Activated naive CD4-positive, alpha-beta T cell treated with Interleukin-2 at 50 U/mL for 16 hours (primary cell): ENCODE measurements at places on chromosomes 6 and 20.

GRCh38 chr6:166570929-166571713 lies 15.4 kb downstream of the RAMACL start:
- DNase-seq: no peak

- DNase-seq: no peak
These were observed 245.9 kb upstream of the HSF2 start for GRCh38 chr6:122153557-122153956.

- no peak for DNase-seq
These were observed 199.8 kb downstream of the TENT5A start for GRCh38 chr6:81552644-81553043.

- no peak for DNase-seq
These were observed 5.7 kb upstream of the TENT5A start for GRCh38 chr6:81758221-81758620.

DNA sequence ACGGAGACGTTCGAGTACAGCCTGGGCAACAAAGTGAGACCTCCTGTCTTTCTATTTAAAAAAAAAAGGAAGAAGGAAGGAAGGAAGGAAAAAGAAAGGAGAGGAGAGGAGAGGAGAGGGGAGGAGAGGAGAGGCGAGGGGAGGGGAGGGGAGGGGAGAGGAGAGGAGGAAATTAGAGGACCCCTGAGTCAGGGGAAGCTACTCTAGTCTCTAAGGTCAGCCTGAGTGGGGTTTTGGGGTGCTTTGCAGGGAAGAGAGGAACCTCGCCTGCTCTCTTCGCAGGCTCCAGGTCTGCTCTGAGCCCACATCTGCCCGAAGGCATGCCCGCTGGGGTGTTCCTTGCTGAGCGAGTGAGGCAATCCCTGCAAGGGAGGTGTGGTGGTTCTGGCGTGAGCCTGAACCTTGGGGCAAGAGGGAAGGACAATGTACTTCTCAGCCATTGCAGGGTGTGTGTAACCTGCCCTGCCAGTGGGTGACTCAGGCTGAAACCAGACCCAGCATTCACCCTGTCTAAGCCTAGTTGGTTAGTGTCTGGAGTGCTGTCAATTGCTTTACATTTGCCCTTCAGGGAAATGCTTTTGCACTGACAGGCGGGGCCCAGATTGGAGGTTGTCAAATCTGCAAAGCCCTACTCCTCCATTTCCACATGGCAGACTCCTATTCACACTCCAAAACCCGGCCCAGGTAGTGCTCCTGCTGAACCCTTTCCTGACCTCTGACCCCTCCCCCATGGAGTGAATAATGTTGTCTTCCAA lies 15.3 kb upstream of the MMP9 start:
- no peak for DNase-seq

- DNase-seq: no peak
These were observed 1.7 kb upstream of the GCM2 start for GRCh38 chr6:10883312-10884244.

GRCh38 chr6:109006818-109007217 lies 87.8 kb downstream of the SESN1 start:
- DNase-seq: no peak

DNA sequence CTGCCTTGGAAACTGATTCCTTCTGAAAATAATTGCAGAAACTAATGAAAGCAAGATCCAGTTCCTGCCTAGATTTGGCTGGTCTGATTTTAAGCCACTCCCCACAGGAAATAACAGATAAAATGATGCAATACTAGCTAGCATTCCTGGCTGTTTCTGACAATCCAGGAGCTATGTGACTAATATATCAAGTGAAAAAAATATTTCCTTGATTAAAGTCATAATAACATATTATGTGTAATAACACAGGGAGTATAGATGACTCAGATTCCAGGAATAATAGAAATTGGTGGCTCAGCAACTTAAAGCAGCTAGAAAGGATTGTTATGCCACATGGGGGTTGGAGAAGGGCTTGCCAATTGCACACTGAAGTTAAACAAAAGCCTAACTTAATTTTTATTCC lies 182.7 kb upstream of the SALL4 start:
- DNase-seq: no peak

- DNase-seq: no peak
These were observed 258.5 kb downstream of the KIF16B start for GRCh38 chr20:16314748-16315159.

- DNase-seq: no peak
These were observed 35.0 kb upstream of the TENT5A start for GRCh38 chr6:81787313-81788068.

DNA sequence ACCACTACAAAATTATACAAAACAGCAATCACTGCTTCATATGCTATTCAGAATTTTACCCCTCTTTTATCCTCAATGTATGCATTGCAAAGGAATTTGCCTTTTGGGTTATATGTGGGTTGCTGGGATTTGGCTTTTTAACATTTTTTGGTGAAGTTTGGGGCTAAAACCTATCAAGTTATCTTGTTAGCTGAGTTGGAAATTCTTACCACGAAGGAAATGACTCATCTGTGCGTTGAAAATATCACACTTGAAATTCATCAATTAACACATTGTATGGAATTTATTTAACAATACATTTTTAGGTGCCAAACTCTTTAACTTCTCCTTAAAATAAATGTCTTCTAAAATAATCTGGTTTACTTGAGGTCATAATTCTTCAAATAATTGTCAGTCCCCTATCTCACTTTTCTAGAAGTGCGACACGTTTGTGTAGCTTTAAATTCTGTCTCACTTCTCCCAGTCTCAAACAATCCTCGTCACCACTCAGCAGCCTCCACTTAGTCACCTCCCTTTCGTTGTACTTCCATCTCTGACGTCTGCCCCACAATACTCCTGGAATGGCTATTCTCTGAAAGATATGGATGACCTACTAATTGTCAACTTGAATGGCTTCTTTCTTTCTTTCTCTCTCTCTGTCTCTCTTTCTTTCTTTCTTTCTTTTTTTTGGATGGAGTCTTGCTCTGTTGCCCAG lies 88.5 kb downstream of the PHACTR1 start:
- DNase-seq: no peak

DNA sequence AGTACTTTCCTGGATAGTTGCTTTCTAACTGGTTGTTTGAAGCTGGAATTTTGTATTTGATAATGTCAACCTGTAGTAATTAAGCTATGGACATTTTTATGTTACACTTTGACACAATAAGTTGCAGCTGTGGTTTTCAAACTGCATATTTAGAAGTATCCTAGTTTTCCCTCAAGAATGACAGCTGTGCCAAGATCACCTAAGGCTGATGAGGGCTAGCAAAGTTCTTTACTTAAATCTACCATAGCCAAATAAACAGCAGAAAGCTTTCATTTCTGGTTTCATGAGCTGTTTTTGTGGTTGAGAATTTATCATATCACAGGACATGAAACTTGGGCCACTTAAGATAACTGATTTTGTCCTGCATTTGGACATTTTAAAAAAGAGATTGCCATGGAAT lies 30.6 kb downstream of the FAM229B start:
- no peak for DNase-seq

DNA sequence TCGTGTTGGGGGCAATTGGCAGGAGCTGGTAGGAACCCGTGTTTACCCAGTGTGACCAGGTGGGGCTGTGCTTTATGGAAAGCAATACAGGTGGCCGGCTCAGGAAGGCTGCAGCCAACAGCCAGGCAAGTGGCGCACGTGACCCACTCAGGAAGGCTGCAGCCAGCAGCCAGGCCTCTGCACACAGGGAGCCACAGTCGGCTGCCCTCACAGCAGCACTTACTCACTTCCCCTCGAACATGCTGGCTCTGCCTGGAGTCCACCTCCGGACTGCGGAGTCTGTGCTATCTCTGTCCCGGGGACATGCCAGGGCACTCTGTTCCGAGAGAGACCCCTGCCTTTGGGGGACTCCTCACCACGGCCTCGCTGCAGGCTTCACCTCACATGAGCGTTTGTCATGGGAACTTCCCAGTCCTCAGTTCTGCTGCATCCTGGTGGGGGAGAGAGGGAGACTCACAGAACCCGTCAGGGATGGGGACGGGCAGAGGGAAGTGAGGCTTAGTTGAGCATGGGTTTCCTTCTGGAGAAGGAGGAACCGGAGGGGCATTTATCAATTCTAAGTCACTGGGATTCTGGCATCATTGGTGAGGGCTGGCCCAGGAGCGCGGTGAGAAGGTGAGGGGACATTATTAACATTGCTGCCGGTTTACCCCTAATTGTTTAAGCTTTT lies 76.8 kb downstream of the TTLL2 start:
- no peak for DNase-seq

- DNase-seq: no peak
These were observed 11.5 kb upstream of the PI3 start for GRCh38 chr20:45163083-45163803.

DNA sequence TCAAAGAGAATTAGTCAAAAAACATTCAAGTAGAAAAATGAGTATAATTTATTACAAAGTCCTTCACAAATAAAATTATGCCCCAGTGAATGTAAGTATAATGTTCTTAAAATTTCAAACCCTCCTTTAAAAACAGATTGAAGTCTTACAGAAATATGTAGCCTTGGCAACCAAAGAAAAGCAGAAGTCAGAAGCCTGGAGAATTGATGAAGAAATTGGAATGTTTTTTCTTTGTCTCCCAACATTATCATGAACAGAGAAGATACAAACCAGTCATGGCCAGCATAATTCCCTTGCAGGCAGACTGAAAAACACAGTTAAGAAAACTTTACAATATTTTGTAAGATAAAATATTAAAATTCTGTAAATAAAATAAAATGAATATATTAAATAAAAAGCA lies 221.9 kb downstream of the TBC1D32 start:
- no peak for DNase-seq

DNA sequence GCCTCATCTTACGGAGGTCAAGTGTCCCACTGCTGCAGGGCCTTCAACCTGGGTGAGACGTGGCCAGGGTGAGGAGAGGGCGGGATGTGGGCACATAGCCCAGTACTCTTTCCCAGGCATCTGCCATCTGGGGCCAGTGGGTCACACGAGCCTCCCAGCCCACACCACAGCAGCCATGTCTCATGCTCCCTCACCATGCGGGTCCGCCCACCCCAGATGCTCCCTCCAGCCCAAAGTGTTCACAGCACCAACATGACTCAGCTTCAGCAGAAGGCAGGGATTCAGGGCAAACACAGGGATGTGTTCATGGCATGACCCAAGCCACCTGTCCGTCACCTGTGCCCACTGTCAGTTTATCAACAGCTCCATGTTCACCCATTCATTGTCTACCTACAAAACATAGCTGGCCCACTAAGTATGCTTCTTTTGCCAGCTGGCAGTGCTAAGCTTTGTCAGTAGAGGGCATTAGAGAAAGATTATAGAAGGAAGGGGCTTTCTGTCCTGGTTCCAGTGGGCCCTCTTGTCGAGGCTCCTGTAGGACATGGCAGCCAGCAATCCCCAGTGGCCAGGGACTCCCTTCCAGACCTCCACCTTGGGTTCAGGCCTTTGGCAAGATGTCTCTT lies 109.2 kb downstream of the FOXF2 start:
- DNase-seq: no peak

- DNase-seq: no peak
These were observed 8.9 kb downstream of the ATXN1 start for GRCh38 chr6:16752206-16752866.

DNA sequence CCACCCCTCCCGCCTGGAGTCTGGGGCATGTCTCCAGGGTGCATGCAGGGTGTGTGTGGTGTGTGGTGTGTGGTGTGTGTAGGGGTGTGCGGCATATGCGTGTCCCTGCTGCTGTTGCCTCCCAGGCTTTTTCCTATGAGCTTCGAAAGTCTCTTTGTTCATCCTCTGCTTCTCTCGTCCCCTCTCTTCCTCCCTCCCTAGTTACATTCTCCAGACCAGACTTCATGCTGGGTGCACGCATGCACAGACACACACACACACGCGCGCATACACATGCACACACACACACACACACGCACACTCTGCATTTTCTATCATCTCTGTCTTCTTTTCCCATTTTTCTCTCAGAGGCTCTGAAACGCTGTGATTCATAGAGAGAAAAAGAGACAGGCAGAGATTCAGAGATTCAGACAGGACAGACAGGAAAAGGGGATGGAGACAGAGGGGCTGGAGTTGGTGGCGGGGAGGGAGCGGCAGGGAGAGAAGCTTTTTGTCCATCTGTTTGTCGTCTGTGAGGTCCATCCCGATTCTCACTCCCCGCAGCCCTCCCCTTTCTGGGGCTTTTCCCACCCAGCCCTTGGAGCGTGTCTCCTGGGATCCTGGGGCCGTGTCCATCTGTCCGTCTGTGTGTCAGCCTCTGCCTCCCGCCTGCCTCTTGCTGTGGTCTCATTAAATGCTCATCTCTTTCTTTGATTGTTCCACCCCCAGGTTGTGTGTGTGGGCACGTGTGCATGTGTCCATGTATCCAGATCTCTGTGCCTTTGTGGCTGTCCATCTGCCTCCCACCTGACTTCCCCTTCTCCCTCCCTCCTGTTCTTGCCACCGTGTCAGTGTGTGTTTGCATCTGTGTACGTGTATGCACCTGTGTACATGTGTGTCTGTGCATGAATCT lies 62.6 kb downstream of the SRC start:
- no peak for DNase-seq

DNA sequence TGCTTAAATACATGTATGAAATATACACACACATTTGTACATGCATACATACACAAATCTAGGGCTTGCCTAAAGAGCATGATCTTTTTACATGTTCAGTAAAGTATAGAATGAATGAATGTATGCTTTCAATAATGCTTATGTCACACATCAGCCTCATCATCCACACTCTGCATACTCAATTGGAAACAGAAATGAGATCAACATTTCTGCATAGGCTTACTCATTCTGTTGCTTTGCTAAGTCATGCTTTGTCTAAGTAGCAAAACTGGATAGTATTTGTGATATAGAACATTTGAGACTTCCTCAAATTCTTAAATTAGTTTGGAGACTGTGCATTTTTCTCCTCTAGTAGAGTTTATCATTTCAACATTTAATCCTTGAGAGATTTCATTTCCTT lies 343.3 kb downstream of the ADGRB3 start:
- no peak for DNase-seq

- DNase-seq: no peak
These were observed 20.8 kb downstream of the GCM2 start for GRCh38 chr6:10861086-10861485.
